ENCODE measurements at places on chromosomes 6 and 20.
A peak's percentile ranks its signal among the peaks of the same experiment; 100 is the strongest.

DNA sequence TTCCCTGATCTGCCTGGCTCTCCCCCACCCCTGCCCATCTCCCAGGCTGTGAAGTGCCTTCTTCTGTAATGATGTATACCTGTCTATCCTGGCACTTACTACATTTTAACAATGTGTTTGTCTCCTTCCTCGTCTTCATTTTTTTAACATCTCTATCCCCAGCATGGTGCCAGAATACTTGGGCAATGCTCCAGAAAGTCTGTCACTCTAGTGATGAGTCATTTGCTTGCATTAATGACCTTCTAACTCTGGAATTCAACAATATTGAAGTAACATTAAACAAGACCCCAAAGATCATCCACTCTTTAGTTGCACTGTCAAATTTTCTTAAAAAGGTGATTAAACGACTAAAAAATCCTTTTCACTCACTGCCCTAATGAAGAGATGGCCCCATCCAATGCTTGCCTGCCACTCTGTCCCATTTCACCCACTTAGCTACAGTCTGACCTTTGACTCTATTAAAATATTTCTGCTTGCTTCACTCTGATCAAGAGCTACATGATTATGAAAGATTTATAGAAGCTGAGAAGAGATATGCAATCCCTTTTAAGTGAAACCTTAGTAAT lies 7.7 kb upstream of the KLHL31 start:
- DNase-seq = no peak

- no peak for DNase-seq
These were observed 95.7 kb downstream of the COL21A1 start for GRCh38 chr6:56151609-56152224.

DNA sequence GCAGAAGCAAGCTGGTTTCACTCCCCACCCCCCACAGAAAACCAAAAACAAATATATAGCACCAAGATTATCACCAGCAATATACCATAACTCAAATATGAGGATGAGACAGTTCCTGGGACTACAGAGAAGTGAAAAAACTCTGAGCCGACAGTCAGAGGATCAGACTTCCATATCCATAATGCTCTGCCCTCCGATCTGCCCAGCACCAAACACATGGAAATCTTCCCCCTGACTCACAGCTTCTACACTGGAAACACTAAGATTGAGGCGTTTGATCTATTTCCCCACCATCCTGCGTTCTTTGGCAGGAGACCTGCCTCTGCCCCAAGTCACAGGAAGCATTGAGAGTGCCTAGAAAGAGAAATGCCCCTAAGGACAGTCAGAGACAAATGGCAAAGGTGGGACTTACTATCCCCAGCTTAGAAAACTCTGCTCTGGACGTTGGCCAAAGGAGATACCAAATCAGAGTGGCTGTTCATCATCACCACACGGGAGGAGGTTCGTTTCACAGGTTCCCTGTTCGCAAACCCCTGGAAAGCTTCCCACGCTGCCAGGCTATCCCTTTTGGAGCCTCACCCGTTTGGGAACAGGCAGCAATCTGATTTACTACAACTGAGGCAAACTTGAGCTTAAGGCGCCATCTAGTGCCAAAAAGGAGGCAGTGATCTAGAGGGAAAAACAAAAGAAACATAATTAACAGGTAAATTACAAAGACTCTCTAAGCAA lies 48.7 kb upstream of the SRSF6 start:
- no peak for DNase-seq

DNA sequence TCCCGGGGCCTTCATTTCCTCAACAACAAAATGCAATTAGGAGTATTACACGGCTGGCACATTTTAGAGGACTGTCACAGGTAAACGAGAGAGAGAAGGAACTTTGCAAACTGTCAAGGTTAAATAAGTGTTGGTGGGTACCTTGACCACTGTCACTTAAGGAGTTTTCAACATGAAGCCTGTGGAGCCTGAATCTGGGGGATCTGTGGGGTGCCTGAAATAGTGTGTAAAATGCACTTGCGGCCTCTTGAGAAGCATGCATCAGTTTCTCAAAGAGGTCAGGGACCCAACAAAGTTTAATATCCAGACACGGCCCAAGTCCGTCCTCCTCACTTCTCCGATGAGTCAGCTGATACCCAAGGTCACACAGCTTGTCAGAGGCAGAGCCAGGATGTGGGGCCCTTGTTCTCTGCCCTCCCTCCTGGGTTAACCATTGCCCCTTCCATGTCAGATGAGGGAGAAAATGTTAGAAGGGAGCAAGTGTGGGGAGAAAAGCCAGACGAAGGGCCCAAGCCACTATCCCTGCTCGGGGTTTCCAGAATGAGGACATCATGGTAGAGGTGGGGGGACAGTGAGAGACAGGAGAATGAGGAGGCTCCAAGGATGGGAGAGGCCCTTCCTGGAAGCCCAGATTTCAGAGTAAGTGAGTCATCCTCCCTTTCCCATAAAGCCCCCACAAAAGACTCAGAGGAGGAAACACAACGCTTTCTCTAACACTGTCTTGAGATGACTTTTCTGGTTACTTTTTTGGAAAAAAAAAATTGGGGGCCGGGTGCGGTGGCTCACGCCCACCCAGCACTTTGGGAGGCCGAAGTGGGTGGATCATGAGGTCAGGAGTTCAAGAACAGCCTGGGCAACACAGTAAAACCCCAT lies 42.2 kb downstream of the C6orf132 start:
- DNase-seq = no peak

DNA sequence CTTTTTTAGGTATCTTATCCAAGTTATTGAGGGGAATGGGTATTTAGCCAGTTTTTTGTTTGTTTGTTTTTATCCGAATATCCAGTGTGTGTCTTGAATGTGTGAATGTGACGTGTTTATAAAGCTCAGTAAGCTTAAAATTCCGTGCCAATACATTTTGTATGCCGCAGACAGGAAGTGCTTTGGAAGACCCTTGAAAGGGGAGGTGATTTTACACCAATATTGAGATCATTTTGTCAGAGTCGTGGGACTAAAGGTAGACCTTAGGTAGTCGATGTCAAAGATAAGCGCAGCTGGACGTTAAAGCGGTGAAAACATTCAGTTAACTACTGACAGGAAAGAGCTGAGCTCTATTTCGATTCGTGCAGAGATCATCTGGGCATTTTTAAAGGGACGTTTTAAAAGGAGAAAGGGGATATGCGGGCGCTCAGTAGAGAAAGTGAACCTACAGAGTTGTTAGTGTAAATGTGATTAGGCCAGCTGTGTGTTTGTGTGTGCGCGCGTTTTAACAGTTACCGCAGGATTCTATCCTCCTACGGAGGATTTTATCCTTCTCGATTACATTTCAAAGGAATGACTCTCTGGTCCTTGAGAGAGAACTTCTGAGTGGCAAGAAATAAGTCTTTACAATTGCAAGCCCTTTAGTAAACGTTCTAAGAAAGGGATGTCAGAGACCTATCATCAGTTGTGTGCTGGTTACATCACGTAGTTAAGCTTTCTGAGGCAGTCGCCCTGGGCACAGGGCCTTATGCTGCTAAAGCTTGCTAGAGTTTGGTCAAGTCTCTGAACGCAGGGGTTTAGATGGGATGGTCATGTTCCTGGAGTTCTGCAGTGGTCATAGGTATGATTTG lies 625 bp upstream of the ECHDC1 start:
- DNase-seq = no peak

- no peak for DNase-seq
These were observed 576.6 kb upstream of the FLRT3 start for GRCh38 chr20:14913896-14914620.

DNA sequence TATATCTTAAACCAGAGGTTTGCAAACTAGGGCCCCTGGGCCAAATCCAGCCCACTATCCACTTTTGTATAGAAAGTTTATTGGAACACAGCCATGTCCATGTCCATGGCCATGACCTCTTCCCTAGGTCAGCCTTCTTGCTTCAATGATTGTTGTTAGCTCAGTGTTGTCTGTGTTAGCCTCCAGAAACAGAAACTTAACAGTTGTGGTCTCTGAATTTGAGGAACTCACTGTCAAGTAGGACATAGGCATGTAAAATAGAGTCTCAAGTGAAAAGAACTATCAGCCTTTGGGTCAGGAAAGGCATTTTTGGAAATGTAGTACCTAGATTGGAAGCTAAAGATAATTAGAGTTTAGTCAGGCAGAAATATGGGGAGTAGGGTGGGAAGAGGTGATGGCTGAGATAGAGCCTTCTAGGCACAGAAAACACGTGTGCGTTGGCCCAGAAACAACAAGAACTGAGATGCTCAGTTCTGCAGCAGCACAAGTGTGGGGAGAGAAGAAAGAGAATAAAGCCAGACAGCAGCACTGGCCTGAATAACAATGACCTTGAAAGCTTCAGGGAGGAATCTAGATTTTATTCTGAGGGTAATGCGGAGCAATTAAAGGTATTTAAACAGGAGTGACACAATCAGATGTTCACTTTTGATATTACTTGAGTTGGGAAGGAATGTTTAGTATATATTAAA lies 87.0 kb upstream of the OLIG3 start:
- no peak for DNase-seq

GRCh38 chr6:105817961-105818360 lies 268.2 kb upstream of the PRDM1 start:
- DNase-seq = no peak

GRCh38 chr6:139149383-139149782 lies 14.5 kb downstream of the HECA start:
- no peak for DNase-seq

DNA sequence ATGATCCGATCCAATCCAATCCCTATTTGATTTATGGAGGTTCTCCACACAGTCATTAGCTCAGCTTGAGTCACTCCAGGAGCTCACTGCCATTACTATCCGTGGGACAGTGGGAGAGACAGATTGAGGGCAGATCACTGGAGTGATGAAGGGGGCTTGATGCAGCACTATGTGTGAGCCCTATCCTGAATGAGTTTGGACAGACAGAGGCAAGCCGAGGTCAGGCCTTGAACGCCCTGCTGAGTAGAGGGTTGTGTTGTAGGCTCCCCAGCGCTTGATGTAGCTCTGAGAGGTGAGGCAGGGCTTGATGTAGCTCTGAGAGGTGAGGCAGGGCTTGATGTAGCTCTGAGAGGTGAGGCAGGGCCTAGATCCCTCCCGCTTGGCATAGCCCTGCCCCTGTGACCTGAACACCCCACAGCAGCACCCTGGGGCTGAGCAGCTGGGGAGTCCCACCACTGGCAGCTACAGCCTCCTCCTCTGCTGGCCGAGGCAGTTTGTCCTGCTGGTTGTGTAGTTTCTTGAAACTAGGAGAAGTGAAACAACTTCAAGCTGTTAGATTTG lies 58.7 kb downstream of the ZFAND3 start:
- no peak for DNase-seq

- DNase-seq = no peak
These were observed 24.8 kb downstream of the TMX4 start for GRCh38 chr20:7994809-7995208.

DNA sequence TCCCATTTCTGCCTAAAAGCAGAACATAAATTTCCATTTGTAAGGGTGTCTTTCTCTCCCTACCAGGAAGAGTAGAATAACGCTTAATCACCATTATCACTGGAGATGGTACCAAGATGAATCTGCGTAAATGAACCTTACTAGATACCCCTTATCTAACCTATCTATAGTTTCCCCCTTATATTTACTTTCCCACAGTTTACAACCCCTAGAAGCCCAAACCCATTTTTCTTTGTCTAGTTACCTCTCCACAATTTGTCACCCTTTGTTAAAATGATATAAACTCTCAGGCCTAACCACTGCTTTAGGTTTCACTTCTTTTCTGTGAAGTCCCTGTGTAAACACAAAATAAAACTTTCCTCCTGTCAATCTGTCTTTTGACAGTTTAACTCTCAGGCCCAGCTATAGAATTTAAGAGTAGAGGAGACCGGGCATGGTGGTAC lies 45.5 kb downstream of the PCNA start:
- DNase-seq = no peak

GRCh38 chr20:62065674-62066338 lies at the start of gene TAF4:
TAF4 (minus strand) TSS chr20:62065881; CDS start chr20:62065810, 71 bp downstream.
- DNase-seq = peak; percentile 70

DNA sequence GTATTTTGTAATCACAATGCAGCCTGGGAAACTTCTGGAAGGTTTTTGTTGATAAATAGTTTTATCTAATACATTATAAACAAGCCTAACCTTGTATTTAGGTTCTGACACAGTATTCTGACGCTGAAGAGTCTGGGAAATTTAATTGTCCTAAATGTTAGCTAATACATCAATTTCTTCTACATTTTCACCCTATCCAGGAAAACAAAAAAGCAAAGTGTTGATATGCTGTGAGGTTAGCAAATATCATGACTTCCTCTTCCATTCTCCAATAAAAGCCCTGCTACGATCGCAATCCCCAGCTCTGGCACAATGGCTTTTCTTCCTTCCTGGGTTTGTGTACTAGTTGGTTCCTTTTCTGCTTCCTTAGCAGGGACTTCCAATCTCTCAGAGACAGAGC lies at the start of gene C6orf58:
Gene C6orf58 (plus strand): TSS at position 301 of the 400 bp plus-strand sequence. CDS start 12 bp downstream, at position 313.
- no peak for DNase-seq

DNA sequence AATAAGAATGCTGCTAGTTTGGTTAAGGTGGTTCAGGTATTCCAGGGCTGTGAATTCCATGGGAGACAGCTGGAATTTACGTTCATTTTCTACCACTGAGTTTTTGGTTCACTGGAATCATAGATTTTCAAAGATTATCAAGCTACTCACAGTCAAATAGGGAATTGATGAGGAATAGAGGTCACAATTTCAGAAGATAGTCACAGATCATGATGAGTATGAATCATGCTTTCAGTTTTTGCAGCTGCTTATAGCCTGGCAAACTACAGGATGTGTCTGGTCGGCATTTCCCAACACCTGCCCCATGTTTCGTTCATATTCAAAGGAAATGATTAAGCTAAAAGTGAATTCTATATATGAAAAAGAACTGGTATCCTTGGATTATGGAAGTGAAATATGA lies 58.7 kb downstream of the BCKDHB start:
- no peak for DNase-seq

DNA sequence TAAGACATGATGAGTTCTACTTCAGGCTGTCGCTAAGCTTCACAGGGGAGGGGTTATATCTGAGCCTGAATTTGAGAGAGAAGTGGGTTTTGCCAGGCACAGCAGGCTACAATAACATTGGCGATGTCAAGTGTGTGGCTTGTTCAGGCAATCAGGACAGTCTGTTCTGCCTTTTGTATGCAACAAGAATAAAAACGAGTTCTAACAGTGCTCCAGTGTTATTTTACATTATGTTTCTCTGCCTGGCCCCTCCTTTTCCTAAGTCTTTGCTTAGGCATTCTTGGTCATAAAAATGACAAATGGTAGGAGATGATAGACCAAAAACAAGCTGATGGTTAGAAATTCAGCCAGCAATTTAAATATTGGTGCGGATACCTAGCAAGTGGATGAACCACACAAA lies 26.8 kb downstream of the PAQR8 start:
- DNase-seq = no peak

- DNase-seq = no peak
These were observed 12.0 kb upstream of the CCDC170 start for GRCh38 chr6:151481786-151482185.

GRCh38 chr6:150306290-150306689 lies 62.5 kb upstream of the IYD start:
- DNase-seq = no peak

GRCh38 chr6:132527791-132528190 lies 10.3 kb upstream of the TAAR9 start:
- no peak for DNase-seq

GRCh38 chr6:55886185-55886836 lies 10.9 kb upstream of the BMP5 start:
- no peak for DNase-seq

- no peak for DNase-seq
These were observed 5.0 kb downstream of the DST start for GRCh38 chr6:56637640-56638039.

GRCh38 chr6:56716229-56716628 lies 73.5 kb upstream of the DST start:
- no peak for DNase-seq

GRCh38 chr6:132893772-132894490 lies 79.6 kb downstream of the RPS12 start:
- DNase-seq = no peak
